NCI-H1436 treated with DMSO at 0.1 percent for 48 hours (cell line): ENCODE measurements at places on chromosomes 2 and 18.

GRCh38 chr2:239910404-239910803 lies 114.7 kb downstream of the NDUFA10 start:
- DNase-seq, result no peak

DNA sequence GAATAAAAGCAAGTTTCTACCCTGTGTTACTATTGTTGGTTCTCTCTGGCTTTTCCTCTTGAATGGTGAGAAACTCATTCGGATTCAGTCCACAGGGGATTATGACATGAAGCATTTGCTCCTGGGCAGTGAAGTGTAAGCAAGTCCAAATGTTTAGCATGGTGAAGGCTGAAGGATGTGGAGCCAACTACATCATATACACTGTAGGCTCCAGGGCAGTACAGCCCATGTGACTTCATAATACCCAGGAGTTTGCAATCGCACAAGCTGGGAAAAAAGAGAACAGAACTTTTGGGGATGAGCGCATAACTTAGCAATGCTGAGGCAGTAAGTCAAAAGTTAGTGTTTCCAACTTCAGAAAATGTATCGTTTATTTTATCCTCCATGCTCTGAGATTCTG lies 695.7 kb upstream of the POU3F3 start:
- no peak for DNase-seq

- no peak for DNase-seq
Measured at GRCh38 chr18:9380621-9381395, 46.2 kb downstream of the TWSG1 start.

DNA sequence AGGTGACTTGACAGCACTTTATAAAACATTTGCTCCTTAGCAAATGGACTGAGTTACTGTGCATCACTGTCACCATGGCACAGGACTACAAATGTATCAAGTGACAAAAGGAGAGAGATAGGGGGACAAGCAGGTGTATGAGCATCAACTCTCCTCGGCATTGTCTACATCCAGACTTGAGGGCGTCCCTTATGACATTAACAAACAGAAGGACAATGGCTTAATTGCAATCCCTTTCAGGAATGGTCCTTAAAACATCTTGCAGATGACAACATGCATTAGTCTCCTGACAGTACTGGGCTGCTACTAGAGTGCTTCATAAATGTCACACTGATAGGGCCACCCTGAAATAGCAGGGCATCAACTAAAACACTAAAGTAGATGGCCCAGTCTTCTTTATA lies 198.8 kb downstream of the PDE1A start:
- peak; percentile 60 for DNase-seq

- DNase-seq, result no peak
Measured at GRCh38 chr2:174740721-174741120, 23.6 kb downstream of the CHRNA1 start.
